Type B pancreatic cell (in vitro differentiated cells): ENCODE measurements at places on chromosomes 13 and 19. TPM values are rescaled to one million over a fixed set of nuclear protein-coding genes. Genes with fewer than 3 reads are reported as not detected.

DNA sequence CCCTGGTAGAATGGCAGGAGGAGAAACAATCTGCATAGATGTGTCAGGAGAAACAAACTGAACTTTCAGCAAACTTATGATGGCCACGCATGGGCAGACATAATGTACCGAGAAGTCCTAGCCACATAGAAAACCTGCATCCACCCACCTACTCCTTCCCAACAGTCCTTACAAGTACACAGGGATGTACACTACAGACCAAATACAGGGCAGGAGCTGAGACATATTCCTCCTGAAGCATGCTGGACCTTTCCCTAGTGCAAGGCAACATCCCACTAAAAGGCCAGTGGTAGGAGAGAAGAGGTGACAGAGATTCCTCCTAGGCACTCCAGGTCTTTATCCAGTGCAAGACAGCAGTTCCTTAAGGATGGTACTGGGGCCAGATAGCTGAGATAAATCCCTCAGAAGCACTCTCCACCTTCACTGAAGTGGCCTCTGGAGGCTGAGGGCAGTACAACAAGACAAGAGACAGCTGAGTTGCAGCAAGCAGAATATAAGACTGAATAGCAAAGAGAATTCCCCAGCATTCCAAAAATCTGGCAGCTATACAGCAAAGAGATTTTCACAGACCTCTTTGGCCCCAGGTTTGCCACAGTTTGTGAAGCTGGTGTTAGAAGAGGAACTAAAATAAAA, 18.3 kb downstream of the VWA8 start:
- no peaks in the 10 kb centered on the region for H3K27me3 ChIP-seq
- H3K4me1 ChIP-seq, result peaks cover 15% of the 10 kb centered on the region
- H3K27ac ChIP-seq, result no peak overlapping the region
- H3K4me3 ChIP-seq, result no peak overlapping the region
- peaks cover 29% of the 10 kb centered on the region for H3K36me3 ChIP-seq

DNA sequence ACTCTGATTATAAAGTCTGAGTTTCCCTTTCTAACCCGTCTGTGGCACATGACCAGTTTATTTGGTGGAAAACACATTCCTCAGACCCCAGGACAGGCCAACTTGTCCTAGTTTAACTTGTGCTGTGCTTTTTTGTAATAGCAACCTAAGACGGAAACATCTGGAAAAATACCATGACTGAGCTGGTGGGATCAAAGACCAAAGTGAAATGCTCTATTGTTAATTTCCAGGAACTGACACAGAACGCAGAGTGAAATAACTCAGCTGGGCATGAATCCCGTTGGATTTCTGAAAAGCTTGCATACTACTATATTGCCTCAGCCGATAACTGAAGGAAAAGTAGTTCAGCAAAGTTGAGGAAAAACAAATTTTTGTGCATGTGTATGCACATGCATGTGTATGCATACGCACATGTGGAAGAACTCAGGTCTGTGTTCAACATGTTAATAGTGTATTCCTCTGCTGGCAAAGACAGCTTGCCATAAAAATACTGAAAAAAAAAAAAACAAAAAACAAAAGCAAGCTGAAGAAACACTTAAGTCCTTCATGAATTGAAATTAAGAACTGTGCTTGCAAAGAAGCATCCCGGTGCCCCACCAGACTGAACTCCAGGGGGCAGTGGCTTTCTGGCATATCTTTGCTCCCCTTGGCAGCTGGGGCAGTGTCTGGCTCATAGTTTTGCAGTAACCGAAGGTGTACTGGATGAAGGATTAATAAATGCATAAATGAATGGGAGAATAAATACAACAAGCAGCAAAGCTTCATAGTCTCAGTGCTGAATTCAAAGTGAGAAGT, 187.8 kb downstream of the LHFPL6 start:
- no peak overlapping the region for H3K4me3 ChIP-seq
- no peaks in the 10 kb centered on the region for H3K36me3 ChIP-seq

DNA sequence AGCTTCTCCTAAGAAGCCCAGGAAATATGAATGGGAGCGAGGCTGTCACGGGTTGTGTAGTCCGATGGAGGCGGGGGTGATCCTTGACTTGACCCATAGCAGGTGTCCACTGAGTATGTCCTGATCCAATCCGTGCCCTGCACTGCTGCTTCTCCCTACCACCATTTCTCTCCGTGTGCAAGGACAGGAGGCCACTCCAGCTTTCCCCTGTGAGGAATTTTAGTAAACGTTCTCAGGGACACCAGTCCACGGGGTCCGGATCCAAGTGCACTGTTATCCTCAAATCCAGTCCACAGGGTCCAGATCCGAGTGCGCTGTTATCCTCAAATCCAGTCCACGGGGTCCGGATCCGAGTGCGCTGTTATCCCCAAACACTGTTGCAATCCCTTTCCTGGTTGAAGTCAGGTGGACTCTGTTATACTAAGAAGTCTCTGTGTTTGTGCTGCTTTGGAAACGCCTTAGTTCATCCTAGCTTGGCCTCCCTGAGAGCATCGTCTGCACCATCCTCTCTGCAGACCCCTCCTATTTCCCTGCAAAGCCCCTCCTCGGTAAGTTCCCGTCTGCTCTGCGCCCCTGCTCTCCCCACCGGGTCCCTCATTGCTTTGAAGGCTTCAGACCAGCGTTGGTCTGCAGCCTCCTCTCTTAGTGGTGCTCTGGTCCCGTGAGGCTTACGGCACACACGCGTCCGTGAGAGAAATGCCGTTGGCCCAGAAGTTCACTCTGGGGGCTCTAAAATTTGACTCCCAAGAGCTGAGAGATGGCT, 303.5 kb downstream of the TEX29 start:
- no peaks in the 10 kb centered on the region for H3K36me3 ChIP-seq
- peaks cover 25% of the 10 kb centered on the region for H3K27me3 ChIP-seq
- H3K4me3 ChIP-seq, result no peak overlapping the region

The NLRP7 gene
- total RNA-seq, result 0.98 TPM in 1 of 2 replicates, not detected in the other

DNA sequence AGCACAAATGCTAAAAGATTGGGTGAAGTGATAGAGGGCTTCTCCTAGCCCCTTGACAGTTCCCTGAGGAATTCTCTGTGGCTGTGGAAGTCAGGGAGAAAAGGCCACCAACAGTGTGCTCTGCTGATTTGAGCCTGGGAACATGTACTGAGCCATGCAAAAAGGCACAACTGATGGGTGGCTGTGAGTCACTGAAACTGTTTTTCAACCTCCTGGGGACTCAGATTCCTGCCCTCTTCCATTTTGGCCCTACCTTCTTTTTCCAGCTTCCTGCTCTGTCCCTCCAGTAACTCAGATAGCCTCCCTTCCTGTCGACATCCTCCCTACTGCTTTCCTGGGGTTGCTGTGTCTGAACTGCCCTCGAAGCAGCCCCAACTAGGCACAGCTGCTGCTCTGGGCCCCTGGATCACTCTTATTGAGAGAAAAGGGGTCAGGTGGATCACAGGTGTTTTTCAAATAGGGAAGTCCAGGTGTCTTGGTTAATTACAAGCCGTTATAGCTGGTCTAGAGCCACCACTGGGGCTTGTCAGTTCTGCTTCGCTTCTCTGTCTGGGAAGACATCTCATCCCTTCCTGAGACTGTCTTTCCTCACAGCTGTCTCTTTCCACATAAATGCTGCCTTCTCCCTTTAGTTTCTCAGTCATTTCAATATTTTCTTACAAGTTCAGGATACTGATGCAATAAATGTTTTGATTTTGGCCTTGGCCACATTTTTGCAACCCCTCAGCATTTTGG, 13.7 kb downstream of the FAM124A start:
- H3K4me3 ChIP-seq, result no peak overlapping the region
- peaks cover 16% of the 10 kb centered on the region for H3K27me3 ChIP-seq
- peaks cover 3% of the 10 kb centered on the region for H3K36me3 ChIP-seq
- DNase-seq, result no peak
- H3K4me1 ChIP-seq, result peaks cover 3% of the 10 kb centered on the region

The TM9SF2 gene
- total RNA-seq, result 113 and 168 TPM in 2 replicates

- H3K4me1 ChIP-seq, result peaks cover 19% of the 10 kb centered on the region
- no peak overlapping the region for H3K4me3 ChIP-seq
- no peaks in the 10 kb centered on the region for H3K36me3 ChIP-seq
- H3K27ac ChIP-seq, result no peak overlapping the region
- DNase-seq, result no peak
- H3K27me3 ChIP-seq, result peaks cover 28% of the 10 kb centered on the region
Measured at GRCh38 chr19:31111741-31112140, 237.5 kb downstream of the TSHZ3 start.

The SLC6A16 gene
- 0.31 and 3.5 TPM in 2 replicates for total RNA-seq

DNA sequence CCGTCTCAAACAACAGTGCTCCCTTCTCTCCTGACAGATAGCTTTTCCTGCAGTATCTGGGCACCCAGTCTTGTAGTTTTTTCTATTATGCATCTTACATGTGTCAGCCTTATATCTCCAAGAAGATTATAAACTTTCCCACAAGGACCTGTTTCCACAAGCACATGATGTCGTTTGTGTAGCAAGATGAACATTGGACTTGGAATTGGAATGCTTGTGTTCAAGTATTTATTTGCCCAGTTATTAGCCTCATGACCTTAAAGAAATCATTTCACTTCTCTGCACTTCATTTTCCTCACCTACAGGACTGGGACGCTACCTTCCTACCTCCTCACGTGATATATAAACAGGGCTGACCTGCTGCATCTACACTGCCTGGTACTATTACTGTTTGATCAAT, 21.5 kb downstream of the SHISA2 start:
- H3K36me3 ChIP-seq, result no peaks in the 10 kb centered on the region
- H3K27me3 ChIP-seq, result peaks cover 8% of the 10 kb centered on the region
- DNase-seq, result no peak
- H3K4me3 ChIP-seq, result no peak overlapping the region
- H3K27ac ChIP-seq, result no peak overlapping the region
- peaks cover 21% of the 10 kb centered on the region for H3K4me1 ChIP-seq

GRCh38 chr19:32748948-32749347, 29.4 kb downstream of the TDRD12 start:
- no peak overlapping the region for H3K4me3 ChIP-seq
- no peaks in the 10 kb centered on the region for H3K36me3 ChIP-seq
- DNase-seq, result no peak
- H3K27me3 ChIP-seq, result no peaks in the 10 kb centered on the region

- H3K36me3 ChIP-seq, result no peaks in the 10 kb centered on the region
- H3K4me1 ChIP-seq, result peaks cover 12% of the 10 kb centered on the region
- DNase-seq, result no peak
- no peaks in the 10 kb centered on the region for H3K27me3 ChIP-seq
- no peak overlapping the region for H3K27ac ChIP-seq
Measured at GRCh38 chr19:40641281-40641680, 40.1 kb downstream of the LTBP4 start.

GRCh38 chr13:50282016-50282415, 266.8 kb downstream of the KCNRG start:
- no peak overlapping the region for H3K27ac ChIP-seq
- H3K36me3 ChIP-seq, result peaks cover under 1% of the 10 kb centered on the region
- no peak overlapping the region for H3K4me3 ChIP-seq

DNA sequence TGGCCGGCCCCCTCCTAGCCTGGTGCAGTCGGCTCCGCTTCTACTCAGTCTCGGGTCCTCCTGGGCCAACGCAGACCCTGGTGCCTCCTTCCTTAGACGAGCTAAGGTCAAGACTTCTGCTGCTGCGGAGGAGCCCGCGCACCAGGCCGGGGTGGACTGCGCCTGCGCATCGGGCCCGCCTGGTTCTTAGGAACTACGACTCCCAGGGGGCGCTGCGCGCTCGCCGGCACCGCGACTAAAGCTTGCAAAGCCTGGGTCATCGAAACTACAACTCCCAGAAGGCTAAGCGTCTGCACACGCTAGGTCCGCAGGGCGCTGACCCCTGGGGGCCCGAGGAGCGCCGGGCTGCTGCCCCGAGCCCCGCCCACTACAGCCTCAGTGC, at the start of gene ZNF835:
Gene ZNF835 (minus strand): TSS at position 145 of the 382 bp plus-strand sequence. CDS start 6,559 bp downstream, outside the sequence.
- no peaks in the 10 kb centered on the region for H3K36me3 ChIP-seq
- DNase-seq, result no peak
- no peaks in the 10 kb centered on the region for H3K27me3 ChIP-seq
- H3K4me3 ChIP-seq, result peak within 1 kb of the TSS; percentile 60
- H3K4me1 ChIP-seq, result no peaks in the 10 kb centered on the region
- H3K27ac ChIP-seq, result no peak within 1 kb of the TSS
